ENCODE measurements at places on chromosomes 2 and 18.

GRCh38 chr2:45725731-45726130, 74.3 kb downstream of the PRKCE start:
- DNase-seq: no peak

DNA sequence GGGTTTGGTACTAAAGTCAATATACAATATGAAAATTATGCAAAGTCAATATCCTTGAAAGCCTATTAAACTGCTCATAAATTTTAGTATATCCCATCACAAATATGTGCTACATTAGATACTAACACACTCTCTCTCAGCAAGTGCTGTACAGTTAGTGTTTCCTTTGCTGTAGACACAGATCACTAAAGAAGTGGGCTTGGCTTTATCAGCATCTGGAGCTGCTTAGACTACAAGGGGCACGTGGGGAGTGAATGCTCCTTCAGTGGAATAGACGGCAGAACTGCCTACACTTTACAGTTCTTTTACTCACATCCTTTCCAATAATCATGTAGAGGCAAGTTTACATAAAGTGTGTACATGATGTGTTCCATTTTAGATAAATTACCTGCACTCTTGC, 26.0 kb upstream of the EFEMP1 start:
- no peak for DNase-seq

DNA sequence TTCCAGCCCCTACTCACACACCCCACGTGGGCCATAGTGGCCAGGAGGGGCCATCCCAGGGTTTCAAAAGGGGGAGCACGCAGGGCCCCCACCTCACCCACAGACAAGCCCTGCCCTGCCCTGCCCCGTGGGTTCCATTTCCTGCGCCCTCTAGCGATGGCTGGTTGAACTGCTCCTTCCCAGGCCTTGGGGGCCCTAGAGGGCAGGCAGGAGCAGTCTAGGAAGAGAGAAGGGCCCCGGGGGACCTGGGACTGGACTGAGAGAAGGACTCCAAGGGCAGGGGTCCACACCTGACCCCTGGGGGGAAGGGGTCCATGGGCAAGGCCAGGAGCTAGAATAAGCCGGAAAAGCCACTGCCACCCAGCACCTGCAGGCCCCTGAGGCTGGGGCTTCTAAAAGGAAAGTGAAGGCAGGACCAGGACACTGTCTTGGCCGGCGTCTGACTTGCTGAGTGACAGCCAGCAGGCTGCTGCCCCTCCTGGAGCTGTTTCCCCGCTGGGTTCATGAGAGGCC, 10.1 kb downstream of the CYP26B1 start:
- peak; percentile 89 for DNase-seq

GRCh38 chr18:43278355-43278754, 1.1 kb upstream of the SYT4 start:
- no peak for DNase-seq

DNA sequence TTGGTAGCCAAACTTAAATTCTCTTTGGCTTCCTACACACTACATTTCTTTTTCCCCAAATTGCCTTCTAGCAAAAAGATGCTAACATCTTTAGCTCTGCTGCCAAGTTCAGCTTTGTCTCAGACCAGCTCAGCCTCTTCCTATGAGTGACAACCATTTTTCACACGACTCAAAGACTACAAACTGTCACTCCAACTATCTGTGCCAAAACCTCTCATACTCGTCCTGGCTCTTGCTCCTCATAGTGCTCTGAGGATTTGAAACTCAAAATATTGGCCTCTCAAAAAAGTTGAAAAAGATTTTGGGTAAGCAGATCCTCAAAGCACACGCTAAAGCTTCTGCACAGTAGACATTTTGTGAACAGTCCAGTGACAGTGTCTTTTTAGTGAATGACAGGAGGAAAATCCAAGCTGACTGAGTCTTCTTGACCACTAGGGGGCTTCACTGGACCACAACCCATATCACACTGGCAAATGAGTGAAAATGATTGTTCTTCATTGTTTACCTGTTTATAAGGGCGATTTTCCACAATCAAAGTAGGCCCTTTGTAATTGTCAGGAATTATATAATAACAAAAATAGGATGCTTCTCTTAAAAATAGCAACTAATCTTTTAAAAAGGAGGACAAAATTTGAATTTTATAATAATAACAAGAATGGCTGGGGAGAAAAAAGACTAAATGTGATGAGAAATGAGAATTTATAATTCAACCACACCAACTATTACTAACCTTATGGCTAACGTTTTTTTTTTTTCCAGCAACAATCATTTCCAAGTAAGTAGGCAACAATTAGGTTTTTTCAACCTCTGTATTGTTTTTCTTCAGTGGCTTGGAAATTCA, 85.5 kb upstream of the PGAP1 start:
- DNase-seq: peak; percentile 63

- DNase-seq: no peak
Measured at GRCh38 chr2:30178618-30179434, 32.0 kb downstream of the YPEL5 start.

DNA sequence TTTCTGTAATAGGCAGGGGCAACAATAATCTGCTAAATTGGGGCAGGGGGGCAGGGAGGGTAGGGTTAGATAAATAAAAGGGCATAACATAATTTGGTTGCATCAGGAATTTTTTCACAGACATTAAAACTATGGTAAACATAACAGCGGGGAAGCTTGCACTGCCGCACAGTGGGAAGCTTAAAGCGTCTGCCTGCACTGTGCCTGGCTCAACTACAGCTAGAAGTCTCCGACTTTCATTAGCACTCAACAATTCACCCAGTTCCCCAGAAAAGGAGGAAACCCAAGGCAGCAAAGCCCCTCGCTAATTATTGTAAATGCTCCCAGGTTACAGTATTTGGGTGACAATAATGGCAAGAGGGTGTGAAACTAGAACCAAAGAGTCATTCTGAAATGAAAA, 562.9 kb downstream of the ARHGAP15 start:
- DNase-seq: no peak

DNA sequence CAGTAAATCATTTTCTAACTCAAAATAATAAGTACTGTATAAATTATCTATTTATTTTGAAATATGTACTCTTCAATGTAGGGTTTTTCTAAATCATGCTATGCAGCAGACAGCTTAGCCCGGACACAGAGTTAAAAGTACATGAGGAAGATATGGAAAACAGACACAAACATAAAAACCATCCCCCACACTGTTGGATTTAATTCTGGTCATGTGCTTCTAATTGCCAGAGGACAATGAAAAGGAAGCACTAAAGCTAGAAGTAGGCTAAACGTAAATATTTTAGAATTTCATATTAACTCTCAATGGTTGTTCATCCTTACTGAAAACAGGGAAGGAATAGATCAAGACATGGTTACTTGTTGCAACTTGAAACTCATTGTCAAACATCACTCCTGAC, 420.7 kb downstream of the ERBB4 start:
- no peak for DNase-seq

DNA sequence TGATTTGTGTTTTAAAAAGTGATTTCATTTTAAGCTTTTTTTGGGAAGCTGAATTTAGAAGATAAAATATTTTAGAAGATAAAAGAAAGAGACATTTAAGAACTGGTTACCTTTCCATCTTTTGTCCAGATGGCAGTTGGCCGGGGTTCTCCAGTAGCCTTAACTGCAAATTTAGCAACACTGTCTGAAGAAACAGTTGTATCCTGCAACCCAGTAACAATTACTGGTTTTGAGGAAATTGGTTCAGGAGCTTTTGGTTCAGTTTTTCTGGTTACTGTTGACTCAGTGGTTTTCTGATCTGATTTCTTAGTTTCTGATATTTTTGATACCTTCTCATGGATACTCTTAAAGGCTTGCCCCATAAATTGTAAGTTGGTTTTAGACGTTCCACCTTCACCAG, 49.9 kb downstream of the PLEKHA3 start:
- DNase-seq: no peak

- DNase-seq: no peak
Measured at GRCh38 chr2:175030380-175031271, 25.4 kb upstream of the CHN1 start.

GRCh38 chr2:23204685-23205242, 180.2 kb upstream of the KLHL29 start:
- DNase-seq: no peak

GRCh38 chr2:69789175-69789721, 40.2 kb upstream of the GMCL1 start:
- DNase-seq: no peak
